ENCODE measurements at places on chromosomes 13 and 19.
A peak's percentile ranks its signal among the peaks of the same experiment; 100 is the strongest.

DNA sequence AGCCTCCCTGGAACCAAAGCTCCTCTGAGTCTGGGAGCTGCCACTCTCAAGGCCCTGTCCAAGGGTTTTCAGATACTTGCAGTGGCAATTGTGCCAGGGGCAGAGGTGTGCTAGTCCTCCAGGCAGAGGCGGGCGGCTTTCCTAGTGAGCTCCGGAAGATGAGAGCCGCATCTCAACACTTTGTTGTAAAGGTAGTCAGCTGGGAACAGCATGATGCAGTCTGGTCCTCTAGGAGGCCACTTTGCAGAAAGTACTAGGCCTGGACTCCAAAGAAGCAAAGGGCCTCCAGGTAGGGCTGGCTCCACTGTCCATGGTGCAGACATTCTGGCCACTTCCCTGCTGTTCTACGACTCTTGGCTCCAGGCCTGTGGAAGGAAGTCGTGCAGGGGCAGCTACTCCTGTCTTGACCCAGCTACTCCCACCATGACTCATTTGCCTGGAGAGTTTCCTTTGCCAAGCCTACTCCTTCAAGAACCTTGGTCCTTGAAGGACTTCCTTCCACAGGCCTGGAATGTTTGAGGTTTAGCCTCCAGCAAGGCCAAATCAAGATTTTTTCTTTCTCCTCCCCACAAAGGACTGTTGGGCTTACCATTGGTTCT lies 9.9 kb upstream of the ZNF536 start:
- no peak for DNase-seq

GRCh38 chr13:61795580-61795979 lies 379.9 kb upstream of the PCDH20 start:
- no peak for DNase-seq

DNA sequence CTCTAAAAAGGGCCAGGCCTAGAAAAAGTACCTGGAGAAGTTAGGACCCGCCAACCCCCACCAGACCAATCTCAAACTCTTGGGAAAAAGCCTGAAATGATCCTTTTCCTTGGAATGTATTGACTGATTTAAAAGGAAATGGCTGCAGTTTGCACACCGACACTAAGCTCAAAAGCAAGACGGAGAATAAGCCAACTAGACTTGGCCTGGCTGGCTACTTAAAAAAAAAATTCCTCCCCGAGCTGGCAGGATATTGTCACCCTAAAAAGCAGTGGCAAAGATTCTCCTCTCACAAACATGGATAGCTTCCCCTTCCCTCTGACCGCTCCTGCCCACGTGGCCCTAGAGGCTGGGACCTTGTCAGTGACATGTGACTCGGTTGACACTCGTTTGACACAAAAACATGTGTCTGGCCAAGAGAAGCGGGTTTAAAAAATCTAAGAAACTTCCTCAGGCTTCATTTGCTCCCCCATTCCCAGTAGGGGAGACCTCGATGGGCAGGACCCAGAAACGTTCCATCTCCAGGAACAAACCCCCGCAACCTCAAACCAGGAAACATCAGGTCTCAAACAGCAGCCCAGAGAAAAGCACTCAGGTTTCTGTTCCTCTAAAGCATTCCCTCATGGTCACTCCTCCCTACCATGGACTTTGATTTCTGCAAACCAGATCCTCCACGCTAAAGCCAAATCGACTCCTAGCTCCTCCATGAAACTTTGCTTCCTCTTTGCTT lies 1.3 kb downstream of the RFX1 start:
- no peak for DNase-seq

GRCh38 chr19:366205-366783 lies 21.7 kb upstream of the MIER2 start:
- no peak for DNase-seq

DNA sequence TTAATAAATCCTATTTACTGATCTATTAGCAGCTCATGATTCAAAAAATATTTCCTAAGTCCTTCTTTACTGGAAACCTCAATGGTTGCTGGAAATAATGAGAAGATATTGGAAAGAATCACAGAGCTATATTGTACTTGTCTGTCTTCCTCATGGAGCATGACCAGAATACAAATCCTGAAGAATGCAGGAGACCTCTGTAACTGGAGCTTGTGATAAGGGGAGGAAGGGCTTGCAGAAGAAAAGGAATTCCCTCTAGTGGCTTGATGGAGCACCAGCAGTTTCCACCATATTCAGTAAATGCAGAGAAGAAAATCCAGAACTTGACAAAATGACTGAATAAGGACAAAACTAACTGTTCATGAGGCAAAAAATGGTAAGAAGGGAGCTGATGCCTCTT lies 1333.1 kb downstream of the EFNB2 start:
- DNase-seq = no peak

GRCh38 chr19:47229676-47230053 lies 1.3 kb downstream of the BBC3 start:
- DNase-seq = no peak

DNA sequence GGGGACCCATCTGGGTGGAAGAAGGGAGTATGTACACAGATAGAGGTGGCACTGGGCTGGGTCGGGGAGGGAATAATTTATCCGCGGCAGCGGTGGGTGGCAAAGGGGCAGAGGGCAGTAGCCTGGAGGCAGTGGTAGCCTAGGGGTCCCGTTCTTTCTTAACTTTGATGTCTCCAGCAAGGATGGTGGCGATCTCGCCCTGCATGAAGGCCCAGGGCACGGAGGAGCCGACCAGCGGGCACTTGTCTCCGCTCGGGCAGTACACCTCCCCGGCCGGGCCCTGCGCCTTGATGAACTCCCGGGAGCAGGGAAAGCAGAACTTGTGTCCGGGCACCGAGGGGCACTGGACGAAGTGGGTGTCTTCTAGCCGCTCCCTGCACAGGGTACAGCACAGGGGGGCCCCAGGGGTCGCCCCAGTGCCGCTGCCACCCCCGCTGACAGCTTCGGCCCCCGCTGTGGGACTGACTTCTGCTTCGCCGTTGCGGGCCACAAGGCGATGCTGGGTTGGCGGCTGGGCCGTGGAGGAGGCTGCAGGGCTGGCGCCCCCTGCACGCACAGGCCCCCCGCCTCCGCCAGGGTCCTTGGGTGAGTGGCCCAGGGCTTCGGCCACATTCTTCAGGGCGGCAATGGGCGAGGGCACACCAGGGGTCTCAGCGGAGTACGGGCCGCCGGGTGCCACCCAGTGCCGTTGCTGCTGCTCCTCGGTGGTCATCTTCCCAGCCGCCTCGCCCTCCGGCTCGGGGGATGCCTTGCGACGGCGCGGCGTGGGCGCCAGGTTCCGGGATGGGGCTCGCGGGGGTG lies 1.9 kb downstream of the IRF2BP1 start:
- no peak for DNase-seq

GRCh38 chr19:4671185-4671851 lies 1.2 kb upstream of the MYDGF start:
- DNase-seq = no peak

DNA sequence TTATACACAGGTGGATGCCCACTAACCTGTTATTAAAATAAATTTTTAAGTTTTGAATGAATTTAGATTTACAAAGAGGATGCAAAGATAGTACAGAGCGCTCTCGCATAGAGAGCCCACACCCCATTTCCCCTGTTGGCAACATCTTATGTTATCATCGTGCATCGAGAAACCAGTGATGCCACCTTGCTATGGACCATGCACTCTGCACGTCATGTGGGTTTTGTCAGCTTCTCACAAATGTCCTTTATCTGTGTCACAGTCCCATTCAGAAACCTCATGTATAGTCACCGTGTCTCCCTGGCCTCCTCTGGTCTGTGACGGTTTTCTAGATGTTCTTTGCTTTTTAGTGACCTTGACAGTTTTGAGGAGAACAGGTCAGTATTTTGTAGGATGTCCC lies 60.0 kb downstream of the ING1 start:
- DNase-seq = no peak

- no peak for DNase-seq
These were observed 16.1 kb downstream of the SYDE1 start for GRCh38 chr19:15123031-15123890.

DNA sequence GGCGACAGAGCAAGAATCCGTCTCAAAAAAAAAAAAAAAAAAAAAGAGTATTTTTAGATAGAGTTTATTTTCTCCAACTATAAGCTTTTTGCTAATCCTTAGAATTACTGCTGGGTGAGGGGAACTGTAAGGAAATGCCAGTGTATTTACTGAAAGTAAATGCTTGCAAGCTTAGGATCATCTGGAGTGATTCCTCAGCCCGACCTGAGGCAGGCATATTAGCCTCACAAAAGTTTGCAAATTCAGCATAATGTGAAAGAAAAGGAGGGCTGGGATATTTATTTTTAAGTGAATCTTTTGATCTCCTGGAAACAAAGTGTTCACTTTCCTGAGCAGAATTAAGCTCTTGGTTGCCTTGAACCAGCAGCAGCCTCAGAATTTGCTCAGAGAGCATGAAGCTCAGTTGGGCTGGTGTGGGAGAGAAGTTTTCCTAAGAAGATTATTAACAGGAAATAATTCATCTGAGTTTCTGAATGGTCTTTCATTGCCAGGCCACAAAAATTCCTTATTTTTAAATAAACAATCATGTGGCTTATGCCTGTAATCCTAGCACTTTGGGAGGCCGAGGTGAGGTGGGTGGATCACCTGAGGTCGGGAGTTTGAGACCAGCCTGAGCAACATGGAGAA lies 24.7 kb upstream of the SPATA13 start:
- DNase-seq = no peak

DNA sequence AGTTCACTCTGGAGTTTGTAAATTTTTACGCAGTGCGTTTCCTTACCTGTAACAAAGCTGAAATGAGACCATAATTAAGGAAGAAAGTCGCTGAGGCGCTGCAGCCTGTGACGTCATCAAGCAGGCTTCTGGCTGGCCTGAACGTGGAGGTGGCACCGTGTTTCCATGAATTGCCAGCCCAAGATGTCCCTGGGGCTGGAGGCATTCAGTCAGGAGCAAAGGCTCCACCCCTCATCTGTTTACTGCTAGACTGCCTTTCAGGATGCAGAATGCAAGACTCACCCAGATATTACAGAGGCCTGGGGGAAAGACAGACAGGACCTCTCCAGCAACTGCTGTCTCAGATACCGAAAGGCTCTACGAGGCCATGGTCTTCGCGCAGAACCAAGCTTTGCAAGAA lies 424.6 kb downstream of the TSHZ3 start:
- DNase-seq = no peak

DNA sequence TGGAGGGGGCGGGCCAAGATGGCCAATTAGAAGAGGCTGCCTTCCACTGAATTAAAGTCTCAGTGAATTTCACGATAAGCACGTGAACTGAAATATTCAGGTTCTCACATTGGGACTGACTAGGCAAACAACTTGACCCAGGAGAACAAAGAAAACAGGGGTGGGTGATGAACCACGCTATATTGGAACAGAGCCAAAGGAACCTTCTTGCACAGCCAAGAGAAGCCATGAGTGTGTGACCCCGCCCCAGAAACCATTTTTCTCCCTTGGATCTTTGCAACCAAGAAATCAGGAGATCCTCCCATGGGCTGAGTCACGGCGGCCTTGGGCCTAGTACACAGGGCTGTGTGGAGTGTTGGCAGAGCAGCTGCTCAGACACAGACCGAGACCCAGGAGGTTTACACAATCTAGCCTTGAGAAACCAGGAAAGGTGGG lies 36.8 kb downstream of the ERICH4 start:
- no peak for DNase-seq

- no peak for DNase-seq
These were observed 205.5 kb downstream of the NDFIP2 start for GRCh38 chr13:79686441-79686840.

GRCh38 chr19:8391198-8392016 lies 1.2 kb downstream of the RAB11B start:
- DNase-seq = no peak

- DNase-seq = no peak
These were observed 41.4 kb downstream of the NLRP12 start for GRCh38 chr19:53782698-53783097.

DNA sequence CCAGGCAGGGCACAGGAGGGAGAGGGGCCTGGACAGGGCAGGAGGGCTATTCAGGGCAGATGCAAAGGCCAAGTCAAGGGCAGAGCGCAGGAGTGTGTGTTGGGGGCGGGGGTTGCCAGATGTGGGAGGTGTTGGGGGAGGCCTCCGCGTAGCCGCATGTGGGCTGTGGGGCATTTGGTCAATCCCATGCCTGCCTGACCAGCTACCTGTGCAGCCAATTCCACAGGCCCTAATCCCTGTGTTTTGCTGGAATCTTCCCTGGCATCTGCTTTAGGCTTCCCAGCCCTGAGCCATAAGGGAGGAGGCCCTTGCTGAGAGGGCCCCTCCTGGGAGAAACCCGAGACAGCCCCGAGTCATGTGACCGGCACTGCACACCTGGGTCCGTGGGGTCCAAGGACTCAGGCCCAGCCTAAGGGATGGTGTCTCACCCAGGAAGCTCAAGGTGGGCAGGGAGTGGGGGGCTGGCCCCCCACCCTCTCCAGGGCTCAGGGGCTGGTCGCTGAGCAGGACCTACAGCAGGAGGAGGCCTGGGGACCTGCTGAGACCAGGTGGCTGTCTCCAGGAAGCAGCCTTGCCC lies 20.3 kb downstream of the RFX1 start:
- no peak for DNase-seq

- DNase-seq = no peak
These were observed 10.8 kb downstream of the NDFIP2 start for GRCh38 chr13:79491715-79492114.

GRCh38 chr13:49464621-49465325 lies 20.7 kb downstream of the SETDB2 start:
- DNase-seq = no peak

- no peak for DNase-seq
These were observed 811.1 kb downstream of the UQCRFS1 start for GRCh38 chr19:28401739-28402424.

DNA sequence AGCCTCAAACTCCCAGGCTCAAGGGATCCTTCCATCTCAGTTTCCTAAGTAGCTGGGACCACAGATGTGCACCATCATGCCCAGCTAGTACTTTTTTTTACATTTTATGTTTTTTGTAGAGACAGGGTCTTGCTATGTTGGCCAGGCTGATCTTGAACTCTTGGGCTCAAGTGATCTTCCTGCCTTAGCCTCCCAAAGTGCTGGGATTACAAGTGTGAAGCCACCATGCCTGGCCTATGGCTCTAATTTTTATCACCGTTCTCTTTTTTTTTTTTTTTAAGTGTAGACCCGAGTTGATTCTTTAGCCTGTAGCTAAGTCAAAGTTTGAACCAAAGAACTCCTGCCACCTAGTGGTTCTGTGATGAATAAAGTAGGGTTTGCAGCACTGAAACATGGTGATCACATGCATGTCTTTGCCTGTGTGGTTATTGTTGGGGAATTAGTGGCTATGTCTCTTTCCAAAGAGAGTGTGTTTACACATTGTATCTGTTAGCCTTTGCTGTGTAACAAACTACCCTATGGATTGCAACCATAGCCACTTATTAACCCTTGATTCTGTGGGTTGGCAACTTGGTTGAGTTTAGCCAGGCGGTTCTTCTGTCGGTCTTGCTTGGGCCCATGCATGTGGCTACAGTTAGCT lies 11.6 kb downstream of the NFILZ start:
- no peak for DNase-seq

- peak; percentile 71 for DNase-seq
These were observed 1.9 kb downstream of the KCTD12 start for GRCh38 chr13:76884186-76884906.

GRCh38 chr19:1923319-1923718 lies 17.7 kb upstream of the CSNK1G2 start:
- no peak for DNase-seq

GRCh38 chr19:46785054-46785979 lies 3.1 kb downstream of the SLC1A5 start:
- DNase-seq = no peak

Data from left forelimb (tissue), 1 donor.